Regular cardiac myocyte (primary cell): ENCODE measurements at places on chromosomes 4 and X. TPM values are rescaled to one million over a fixed set of nuclear protein-coding genes. Genes with fewer than 3 reads are reported as not detected.

GABRG1 gene
- total RNA-seq: not detected in 2 replicates

EFHC2 gene
- 0.28 TPM in 1 of 2 replicates, not detected in the other for total RNA-seq

KIAA1210 gene
- not detected in 2 replicates for total RNA-seq

CDKL5 gene
- 1.9 and 3.7 TPM in 2 replicates for total RNA-seq

HPGD gene
- 0.19 and 0.28 TPM in 2 replicates for total RNA-seq

GLRB gene
- total RNA-seq: 11.7 and 31.9 TPM in 2 replicates

GAB3 gene
- 7.3 and 20.0 TPM in 2 replicates for total RNA-seq

AGTR2 gene
- not detected in 2 replicates for total RNA-seq

CCNG2 gene
- total RNA-seq: 18.4 and 38.6 TPM in 2 replicates

RS1 gene
- total RNA-seq: not detected in 2 replicates

KLHL4 gene
- 4.4 and 5.4 TPM in 2 replicates for total RNA-seq

SPANXA1 gene
- total RNA-seq: not detected in 2 replicates

IL9R gene
- under 0.01 and 0.19 TPM in 2 replicates for total RNA-seq

MSX1 gene
- 0.56 and 0.77 TPM in 2 replicates for total RNA-seq
